ENCODE measurements at places on chromosomes 5 and 9.

DNA sequence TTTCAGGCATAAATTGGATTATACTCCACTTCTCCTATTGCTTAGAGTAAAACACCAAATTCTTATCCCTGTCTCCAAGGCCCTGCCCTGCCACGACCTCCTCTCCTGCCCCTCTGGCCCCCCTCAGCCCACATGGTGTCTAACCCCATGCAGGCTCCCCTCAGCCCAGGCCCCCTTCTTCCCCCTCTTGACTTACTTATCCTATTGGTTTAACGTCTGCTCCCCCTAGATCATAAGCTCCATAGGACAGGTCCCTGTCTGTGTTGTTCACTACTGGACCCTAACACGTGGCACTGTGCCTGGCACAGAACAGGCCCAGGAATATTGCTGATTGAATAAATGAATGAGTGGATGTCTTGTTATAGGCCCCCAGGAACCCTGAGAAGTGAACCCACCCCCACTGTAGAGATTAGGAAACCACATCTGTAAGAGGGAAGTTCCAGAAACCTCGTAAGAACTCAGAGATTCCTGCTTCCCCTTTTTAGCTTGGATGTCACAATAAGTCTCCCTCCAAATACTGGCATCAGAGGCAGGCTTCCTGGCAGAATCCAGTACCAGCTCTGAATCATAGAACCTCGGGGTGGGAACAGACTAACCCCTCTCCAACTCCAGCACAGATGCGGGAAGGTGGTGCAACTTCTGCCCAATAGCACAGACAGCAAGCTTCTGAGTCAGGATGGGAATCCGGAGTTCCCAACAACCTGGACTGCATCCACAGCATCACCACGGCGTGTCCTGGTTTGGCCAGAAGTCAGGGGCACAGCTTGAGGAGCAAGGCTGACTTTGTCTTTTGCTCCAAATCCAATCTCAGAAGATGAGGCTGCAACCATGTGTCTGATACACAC is 31.5 kb downstream of the HRH2 start:
- DNase-seq, result no peak

DNA sequence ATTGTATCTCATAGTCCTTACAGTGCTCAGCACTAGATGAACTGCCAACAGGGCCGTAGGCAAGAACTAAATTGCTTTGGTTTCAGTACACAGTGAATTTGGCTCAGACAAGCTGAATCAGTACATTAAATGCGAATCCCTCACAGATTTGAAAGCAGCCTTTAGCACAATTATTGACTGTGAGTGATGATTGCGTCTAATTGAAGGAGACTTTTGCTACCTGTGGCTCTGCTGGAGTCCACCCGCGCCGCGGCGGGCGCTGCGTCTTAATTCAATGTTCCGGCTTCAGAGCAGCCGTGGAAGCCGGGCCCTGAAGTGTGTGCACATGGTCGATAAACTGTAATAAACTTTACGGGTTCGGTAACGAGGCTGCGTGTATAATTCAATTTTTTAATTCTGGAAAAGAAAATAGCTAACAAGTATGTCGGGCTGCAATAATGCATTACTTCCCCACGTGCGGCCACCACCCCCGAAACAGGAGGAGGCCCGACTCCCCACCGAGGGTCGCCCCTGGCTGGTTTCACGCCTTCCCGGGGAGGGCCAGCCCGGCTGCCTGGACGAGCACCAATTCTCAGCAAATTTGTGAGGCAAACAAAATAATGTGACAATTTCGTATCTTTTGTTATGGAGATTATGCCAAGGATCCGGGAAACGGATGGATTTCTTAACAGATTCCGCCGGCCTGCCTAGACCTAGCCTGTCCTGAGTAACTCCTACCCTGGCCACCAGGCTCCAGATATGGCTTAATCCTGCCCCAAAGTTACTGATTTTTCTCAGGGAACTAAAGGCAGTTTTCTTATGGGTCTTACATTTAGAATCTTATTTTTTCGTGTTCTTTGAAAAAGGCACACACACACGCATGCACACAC is 269.4 kb upstream of the IRX1 start:
- DNase-seq, result no peak

DNA sequence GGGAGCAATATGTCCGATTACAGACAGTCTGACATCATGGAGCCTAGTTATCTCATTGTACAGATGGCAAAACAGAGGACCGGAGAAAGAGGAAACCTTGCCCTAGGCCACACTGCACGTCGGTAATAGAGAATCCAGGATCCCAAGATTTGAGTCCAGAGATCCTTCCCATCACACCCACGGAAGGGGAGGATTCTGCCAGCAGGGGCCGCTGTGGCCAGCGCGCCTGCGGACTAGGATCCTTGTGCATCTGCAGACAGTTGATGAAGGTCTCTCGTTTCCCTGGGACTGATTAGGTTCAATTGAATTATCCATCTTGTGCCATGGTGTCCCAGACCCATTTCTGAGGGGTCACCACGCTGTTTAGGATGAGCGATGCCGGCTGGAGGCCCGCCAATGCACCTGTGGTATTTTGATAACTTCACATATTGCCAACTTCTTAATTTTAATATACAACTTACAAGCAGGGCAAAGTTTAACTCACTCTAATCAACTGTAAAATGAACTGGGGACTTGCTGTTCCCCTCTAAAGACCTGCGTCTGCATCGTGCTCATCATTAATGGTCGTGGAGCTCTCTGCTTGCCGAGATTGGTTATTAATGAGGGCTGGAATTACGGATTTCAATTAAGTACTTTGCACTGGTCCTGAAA is 592.7 kb upstream of the BRINP1 start:
- DNase-seq, result no peak

DNA sequence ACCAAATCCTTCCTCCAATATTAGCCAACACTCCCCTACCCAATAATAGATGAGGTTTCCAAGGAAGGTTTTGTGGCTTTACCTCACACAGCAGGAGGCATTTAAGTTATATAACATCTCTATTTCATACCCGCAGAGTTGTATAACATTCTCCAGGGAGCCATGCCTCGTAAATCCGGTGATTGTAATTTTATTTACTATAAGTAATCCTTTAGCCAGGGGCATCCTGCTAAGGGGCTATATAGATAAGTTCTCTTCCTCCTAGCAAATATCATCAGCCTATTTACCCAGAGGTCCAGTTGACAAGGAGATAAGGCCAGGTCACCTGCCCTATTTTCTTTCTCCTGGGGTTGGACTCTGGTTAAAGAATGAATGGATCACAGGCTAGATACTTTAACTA is 2051.0 kb downstream of the EFNA5 start:
- DNase-seq, result no peak

- no peak for DNase-seq
Observed at GRCh38 chr9:95626885-95627558, 110.3 kb upstream of the PTCH1 start.

Data from stimulated activated CD8-positive, alpha-beta memory T cell treated with anti-CD3 and anti-CD28 coated beads, Interleukin-4, amount 100 ng/mL, for 4 hours (primary cell).